ENCODE measurements at places on chromosomes 1 and 21.

DNA sequence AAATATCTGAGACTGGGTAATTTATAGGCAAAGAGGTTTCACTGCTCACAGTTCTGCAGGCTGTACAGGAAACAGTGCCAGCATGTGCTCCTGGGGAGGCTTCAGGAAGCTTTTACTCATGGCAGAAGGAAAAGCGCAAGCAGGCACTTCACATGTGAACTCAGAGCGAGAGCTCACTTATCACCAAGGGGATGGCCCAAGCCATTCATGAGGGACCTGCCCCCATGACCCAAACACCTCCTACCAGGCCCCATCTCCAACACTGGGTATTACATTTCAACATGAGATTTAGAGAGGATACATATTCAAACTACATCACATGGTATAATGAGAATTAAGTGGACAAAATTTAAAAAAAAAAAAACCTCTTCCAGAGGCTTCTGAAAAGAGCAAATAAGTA is 13.7 kb downstream of the WASF2 start:
- no peak for DNase-seq

GRCh38 chr1:181179279-181179986 is 90.9 kb downstream of the IER5 start:
- no peak for DNase-seq

- no peak for DNase-seq
These were observed 107.0 kb upstream of the IRF2BP2 start for GRCh38 chr1:234716908-234717375.

- no peak for DNase-seq
These were observed 41.2 kb upstream of the LBR start for GRCh38 chr1:225469051-225469450.

- DNase-seq, result no peak
These were observed 133.3 kb downstream of the XPR1 start for GRCh38 chr1:180765151-180765550.

GRCh38 chr1:201890223-201890622 is 1.5 kb downstream of the SHISA4 start:
- no peak for DNase-seq

- no peak for DNase-seq
These were observed 94.2 kb upstream of the COA6 start for GRCh38 chr1:234279021-234279420.

- peak; percentile 23 for DNase-seq
These were observed 51.1 kb upstream of the CFHR3 start for GRCh38 chr1:196723325-196724185.

DNA sequence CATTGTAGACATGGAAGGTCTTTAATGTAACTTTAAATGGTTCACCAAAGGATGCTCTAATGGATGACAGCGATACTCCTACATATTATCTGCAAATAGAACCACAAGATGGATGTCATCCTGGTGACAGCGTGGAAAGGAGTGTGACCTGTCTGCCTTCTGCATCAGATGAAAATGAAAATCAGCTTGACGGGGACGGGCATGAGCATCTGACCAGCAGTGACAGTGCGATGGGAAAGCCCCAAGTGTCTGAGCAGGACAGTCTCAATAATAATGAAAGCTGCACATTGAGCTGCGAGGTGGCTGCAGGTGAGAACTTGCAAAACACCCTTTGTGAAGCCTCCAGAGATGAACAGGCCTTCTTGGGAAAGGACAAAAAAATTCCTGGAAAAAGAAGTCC is 25.2 kb downstream of the CNST start:
- no peak for DNase-seq

DNA sequence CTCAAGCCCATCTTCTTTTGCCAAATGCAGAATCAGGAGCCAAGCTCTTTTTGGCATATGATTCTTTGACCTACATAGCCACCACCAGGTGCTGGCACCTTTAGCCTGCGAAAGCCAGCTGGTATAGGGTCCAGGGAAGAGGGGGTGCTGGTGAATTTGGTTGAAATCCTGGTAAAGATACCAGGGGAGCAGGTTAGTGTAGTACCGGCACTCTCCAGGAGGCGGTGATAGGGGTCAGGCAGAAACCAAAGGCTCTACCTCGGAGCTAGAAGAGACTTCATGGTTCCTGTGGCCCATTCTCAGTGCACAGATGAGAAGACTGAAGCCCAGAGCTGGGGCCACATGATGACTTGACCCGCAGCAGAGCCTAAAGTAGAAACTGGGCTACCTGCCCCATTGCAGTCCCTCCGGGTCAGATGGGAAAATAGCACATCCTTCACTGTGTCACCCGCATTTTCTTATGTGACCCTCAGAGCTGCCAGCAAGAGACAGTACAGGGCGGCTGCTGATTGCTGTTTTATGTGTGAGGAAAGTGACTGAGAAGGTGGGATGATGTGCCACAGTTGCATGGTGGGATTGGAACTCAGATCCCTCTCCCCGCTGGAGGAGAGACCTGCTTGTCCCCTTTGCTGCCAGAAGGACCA is 36.0 kb upstream of the IL19 start:
- DNase-seq, result no peak

- no peak for DNase-seq
These were observed 45.1 kb upstream of the MACF1 start for GRCh38 chr1:39159224-39160036.

GRCh38 chr21:42659416-42660117 is 6.1 kb downstream of the PDE9A start:
- no peak for DNase-seq

DNA sequence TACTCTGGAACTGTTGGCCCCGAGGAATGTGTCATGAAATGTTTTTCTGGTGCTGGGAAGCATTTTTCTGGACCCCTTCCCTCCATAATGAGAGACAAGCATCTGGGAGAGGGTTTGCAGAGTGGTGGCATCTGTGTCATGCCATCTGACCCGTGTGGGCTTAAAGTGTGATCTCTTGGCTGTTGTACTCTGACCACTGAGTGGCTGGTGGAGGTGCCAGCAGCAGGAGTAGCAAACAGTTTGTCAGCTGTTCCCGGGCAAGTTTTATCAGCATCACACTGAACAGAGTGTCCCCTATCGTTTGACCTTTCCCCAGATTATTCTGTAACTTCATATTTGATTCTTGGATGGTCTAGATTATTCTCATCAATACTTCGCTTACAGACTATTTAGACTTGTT is 150.1 kb downstream of the HHAT start:
- DNase-seq, result no peak

GRCh38 chr1:158654086-158654485 is 32.4 kb downstream of the SPTA1 start:
- no peak for DNase-seq

- no peak for DNase-seq
These were observed 11.3 kb upstream of the MAP10 start for GRCh38 chr1:232793944-232794343.

DNA sequence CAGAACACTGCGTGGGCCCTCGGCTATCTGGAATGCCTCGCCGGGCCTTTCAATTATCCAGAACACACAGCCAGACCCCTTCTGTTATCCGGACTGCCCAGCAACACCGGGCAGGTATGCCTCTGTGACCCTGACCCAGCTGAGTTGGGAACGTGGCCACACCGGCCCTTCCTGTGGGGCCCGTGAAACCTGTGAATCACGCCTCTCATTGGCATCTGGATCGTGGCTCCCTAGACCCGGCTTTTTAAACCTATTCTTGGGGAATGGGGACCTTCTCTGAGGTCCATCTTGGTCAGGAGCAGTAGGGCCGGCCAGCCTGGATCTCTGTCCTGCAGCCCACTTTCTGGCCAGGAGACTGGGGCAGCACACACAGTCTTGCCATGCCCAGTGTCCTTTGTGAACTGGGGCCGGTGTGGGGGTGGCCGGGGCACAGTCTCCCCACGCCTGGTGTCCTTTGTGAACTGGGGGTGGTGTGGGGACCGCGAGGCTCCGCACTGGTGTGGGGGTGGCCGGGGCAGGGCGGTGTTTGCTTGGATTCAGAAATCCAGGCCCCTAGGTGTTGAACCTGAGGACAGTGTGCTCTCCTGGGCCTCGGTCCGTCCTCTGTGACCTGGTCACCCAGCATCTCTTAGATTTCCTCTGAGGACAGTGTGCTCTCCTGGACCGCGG is 11.1 kb downstream of the COL18A1 start:
- no peak for DNase-seq

- no peak for DNase-seq
These were observed 24.4 kb downstream of the EFCAB7 start for GRCh38 chr1:63547621-63548294.

DNA sequence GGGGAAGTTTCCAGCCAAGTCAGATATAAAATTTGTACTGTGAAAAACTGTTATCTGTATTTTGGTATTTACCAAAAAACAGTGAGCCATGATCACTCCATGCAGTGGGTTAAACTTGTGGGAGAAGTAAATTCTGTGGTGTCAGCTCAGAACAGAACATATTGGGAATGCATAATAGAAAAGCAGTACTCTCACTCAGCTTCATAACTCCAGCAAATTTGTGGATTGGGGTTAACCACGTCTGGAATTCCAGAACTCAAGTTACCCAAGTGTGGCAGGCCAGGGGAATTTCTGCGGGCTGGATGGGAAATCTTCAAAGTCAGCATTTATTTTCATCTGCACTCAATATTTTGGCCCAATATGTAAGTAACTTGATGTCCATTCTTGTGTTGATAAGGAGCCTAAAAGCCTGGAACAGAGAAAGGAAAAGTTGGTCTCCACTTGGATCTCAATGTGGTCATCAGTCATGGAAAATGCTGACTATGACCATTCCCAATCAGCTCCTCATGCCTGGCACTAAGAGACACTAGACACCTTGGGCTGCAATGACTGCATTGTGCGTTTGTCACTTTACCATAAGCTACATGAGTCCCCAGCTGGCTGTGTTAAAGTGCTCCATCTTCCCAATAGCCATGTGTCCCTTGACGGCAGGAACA is 39.1 kb upstream of the ENAH start:
- DNase-seq, result peak; percentile 59

DNA sequence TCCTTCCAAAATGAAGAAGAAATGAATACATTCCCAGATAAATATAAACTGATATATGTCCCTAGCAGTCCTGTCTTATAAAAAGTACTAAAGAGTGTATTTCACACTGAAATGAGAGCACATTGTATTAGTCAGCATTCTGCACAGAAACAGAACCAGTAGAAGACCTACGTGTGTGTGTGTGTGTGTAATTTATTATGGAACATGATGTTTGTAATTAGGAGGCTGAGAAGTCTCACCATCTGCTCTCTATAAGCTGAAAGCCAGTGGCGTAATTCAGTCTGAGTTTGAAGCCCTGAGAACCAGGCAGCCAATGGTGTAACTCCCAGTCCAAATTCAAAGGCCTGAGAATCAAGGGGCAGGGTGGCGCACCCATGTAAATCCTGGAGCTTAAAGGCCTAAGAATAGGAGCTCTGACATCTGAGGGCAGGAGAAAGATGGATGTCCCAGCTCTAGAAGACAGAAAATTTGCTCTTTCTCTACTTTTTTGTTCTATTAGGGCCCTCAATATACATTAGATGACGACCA is 146.5 kb upstream of the LYPLAL1 start:
- no peak for DNase-seq

DNA sequence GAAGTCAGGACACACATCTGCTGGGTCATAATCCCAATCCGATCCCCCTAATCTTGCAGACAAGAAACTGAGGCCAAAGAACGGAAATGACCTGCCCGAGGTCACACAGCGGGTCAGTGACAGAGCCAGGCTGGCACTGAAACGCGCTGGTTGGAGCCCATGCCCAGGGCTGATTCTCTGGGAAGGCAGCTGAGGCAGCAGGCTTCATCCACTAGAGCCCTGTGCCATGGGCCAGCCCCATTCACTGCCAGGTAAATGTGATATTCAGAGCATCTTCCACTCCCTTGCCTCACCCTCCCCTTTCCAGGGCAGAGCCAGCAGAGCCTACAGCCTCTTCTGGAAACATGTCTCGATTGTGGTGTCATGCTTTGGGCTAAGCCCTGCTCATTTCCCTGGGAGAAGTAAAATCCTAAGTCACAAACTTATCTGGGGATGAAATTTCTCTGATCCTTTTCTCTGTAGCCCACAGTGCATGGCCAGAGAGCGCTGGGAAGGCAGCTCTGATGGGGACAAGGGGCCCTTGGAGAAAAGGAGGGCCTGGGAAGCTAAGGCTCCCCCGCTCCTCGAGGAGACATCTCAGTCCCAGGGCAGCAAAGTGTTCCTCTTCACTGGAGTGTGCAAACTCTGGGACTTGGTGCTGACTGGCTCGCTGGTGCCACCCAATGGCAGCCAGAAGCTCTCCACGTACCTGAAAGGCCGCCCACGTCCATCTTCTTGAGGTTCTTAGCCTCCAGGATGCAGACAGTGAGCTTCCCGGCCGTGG is 110.4 kb downstream of the SYT2 start:
- peak; percentile 70 for DNase-seq

DNA sequence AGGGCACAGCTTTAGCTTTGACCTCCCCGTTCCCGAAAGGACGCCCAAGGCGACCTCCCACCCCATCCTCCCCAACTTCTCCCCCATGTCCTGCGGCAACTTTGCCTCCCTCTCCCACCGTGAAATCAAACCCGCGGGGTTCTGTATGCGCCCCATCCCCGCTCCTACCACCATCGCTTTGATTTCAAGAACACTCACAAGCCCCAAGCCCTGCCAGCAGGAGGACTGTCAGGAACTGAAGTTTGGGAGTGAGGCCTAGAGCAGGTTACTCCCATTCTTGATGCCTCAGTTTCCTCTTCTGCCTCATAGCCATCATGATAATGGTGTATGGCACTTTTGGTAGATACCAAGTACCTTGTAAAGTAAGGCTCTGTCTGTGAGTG is 2.3 kb downstream of the PTPRU start:
- DNase-seq, result no peak

- no peak for DNase-seq
These were observed 2.6 kb downstream of the TUFT1 start for GRCh38 chr1:151542710-151543129.

- peak; percentile 49 for DNase-seq
These were observed 30.6 kb upstream of the CTPS1 start for GRCh38 chr1:40948741-40949443.

- DNase-seq, result no peak
These were observed 20.1 kb upstream of the S100A10 start for GRCh38 chr1:152013664-152014237.

DNA sequence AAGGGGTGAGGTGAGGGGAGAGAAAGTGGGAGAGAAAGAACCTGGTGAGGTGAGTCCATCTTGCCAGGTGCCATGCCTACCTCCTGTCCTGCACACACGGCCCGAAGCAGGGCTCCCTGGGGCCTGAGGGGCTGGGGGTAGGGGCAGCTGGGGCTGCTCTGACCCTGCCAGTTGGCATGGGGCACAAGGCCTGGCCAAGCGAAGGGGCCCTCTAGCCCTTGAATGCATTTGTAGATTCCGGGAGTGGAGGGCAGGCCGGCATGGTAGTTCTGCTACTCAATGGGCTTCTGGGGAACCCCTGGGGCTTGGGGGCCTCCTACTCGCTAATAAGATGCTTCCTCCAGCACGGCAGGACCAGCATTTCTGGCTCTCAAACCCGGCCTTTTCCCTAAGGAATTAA is 3.6 kb upstream of the PRDM16 start:
- DNase-seq, result no peak

GRCh38 chr1:14160781-14161180 is 437.7 kb upstream of the KAZN start:
- DNase-seq, result no peak
